ENCODE measurements at places on chromosomes 7 and 10.
A peak's percentile ranks its signal among the peaks of the same experiment; 100 is the strongest.

GRCh38 chr10:48505394-48506112, 99.3 kb downstream of the ARHGAP22 start:
- DNase-seq, result no peak

DNA sequence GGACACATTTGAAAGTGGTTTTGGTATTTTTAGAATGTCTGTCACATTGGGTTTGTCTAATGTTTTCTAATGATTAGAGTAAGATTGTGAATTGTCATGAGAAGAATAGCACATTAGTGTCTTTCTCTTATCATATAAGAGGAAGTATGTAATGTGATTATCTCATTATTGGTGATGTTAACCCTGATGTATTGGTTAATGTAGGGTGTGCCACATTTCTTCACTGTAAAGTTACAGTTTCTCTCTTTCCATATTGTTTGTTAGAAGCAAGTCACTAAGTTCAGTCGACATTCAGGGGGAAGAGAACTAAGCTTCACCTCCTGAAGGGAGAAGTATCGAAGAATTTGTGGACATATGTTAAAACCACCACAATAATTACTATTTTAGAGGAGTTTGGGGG, 56.3 kb upstream of the DNAH11 start:
- DNase-seq, result no peak

DNA sequence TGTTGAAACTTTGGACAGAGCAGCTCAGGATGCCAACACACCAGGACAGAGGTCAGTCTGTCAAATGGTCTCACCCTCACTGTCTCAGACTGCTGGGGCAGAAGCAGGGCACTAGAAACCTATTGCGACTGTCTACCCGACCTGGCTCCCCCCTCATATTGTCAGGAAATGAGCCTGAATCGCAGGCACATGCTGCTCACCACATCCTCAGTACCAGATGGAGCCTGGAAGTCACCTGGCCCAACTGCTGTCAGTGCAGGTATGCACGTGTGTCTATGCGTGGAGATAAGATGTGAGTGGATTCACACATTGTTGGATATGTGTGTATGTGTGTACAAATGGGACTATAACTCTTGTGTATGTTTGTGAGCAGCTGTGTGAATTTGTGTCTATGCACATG, 3.2 kb upstream of the CDHR1 start:
- DNase-seq, result peak; percentile 27

DNA sequence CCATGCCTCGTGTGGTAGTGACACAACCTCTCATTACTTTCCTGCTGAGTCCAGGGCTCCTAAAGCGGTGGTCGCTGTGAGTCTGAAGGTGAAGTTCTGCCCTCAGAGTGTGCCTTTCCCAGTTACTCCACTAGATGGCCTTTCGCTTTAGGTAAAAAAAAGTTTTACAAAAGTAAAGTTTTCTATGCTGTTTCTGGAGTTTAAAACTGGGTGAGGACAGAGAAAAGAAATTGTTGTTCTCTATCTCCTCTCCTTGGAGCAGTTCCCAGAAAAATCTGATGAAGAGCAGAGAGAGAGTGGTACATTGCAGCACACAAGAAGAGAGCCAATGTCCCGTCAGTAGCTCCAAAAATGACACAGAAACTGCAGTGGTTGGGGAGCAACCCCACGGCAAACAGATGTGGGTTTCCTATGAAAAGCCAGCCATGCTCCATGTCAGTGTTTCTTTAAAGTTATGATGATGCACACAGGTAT, 257.1 kb downstream of the GLI3 start:
- no peak for DNase-seq

GRCh38 chr10:26217396-26218086, 967 bp downstream of the GAD2 start:
- DNase-seq, result no peak

GRCh38 chr7:130996205-130996832, 262.3 kb upstream of the KLF14 start:
- DNase-seq, result no peak

Measured in effector memory CD8-positive, alpha-beta T cell (primary cell).